ENCODE measurements at places on chromosomes 4 and X. TPM values are rescaled to one million over a fixed set of nuclear protein-coding genes. Genes with fewer than 3 reads are reported as not detected.

Gene RRAGB
- 21.3 TPM for total RNA-seq

DNA sequence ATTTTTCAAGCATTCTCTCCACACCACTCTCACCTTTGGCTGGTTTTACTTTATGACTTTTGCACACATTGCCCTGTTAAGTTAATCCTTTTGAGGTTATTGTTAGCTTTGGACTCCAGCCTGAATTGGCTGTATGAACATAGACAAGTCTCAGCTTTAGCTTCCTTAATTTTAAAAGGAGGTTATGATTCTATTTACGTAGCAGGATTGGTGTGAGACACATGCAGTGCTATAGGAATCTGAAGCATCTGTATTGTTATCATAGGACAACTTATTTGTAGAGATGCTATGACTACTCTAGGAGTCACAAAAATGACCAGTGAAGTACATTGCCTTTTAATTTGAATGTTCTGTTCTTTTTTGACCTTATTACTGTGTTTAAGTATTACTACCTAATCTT, 15.7 kb downstream of the PGAM4 start:
- DNase-seq, result no peak

GRCh38 chr4:61913619-61914018, 713.5 kb downstream of the ADGRL3 start:
- DNase-seq, result no peak

DNA sequence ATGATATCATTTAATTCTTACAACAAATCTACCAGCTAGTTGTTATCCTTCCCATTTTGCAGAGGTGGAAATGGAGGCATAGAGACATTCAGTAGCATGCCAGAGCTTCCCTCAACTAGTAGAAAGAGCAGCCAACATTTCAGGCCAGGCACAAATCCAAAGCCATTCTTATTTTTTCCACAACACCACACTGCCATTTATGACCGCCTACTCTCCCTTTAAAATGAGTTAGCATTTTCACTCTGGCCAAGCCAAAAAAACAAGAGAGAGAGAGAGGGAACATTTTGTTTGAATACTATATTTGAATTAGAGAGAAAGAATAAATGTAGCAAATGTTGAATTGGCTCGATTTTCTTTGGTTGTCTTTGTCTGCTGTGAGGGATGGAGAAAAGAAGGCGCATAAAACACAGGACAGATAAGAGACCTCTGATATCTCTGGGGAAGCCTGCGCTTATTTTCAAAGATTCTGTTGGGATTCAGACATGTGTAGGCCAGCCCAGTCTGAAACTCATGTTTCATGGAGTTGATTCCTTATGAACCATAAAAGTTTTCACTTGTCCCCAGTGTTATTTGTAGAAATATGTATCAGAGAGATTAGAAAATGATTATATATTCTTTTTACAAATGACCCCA, 265.7 kb downstream of the RAB28 start:
- peak; percentile 87 for DNase-seq

Measured in muscle of leg (tissue), 16 donors.